Fibroblast of villous mesenchyme (primary cell): ENCODE measurements at places on chromosomes 3 and 15. TPM values are rescaled to one million over a fixed set of nuclear protein-coding genes. Genes with fewer than 3 reads are reported as not detected.
A peak's percentile ranks its signal among the peaks of the same experiment; 100 is the strongest.

Gene GALNT15
- total RNA-seq, result 4.7 and 8.4 TPM in 2 replicates

Gene SLC28A1
- not detected in 2 replicates for total RNA-seq

Gene NME9
- total RNA-seq, result under 0.01 TPM in 1 of 2 replicates, not detected in the other

Gene UACA
- total RNA-seq, result 160 TPM in 2 replicates

Gene TMEM40
- total RNA-seq, result under 0.01 TPM in 1 of 2 replicates, not detected in the other

Gene AMT
- total RNA-seq, result 1.3 and 1.7 TPM in 2 replicates

Gene C2CD4B
- not detected in 2 replicates for total RNA-seq

GRCh38 chr3:25648925-25649830, 15.5 kb downstream of the TOP2B start:
- no peak for DNase-seq

- DNase-seq, result no peak
Measured at GRCh38 chr3:172376881-172377280, 71.4 kb downstream of the GHSR start.

DNA sequence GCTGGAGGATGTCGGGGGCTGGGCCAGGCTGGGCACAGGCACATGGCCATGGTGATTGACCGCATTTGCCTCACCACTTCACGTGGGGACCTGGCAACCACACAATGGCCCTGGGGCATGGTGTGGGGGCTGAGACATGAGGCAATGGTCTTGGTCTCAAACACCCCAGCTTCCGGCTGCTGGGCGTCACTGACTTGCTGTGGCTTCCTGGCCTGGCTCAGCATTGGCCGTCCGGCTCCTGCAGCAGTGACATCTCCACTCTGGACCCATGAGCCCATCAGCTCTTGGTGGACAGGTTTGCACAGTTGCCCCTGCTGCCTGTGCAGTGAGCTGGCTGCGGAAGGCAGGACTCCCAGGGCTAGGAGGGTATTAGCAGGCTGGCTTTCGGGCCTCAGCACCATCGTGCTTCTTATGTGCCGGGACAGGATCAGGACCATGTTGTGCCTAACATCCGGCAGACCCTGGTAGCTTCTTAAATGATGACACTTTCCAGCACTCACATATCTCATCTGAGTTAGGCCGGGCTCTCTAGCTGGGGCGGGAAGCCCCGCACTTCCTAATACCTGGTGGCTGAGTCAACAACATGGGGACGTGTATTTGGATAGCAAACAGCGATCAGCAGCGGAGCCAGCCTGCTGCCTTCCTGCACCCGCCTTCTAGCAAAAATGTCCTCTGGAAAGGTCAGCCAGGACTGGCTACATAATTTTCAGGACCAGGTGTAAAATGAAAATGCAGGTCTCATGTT, 34.1 kb downstream of the ZNF710 start:
- peak; percentile 69 for DNase-seq

DNA sequence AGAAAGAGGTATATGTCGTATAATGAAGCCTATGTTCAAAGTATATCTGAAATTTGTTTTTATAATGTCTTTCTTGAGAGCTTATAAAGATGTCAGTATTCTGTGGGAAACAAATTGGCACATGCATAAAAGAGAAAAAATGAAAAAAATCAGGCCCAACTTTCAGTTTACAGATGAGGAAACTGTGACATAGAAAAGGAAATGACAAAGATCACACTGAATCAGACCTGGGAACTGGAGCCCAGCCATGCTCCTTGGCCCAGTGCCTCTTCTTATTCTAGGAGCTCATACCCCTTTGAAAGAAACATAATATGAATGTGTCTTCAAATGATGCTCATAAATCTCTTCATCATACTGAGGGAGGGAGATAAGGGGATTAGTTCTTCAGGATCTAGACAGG, 48.4 kb downstream of the TMEM44 start:
- DNase-seq, result no peak

GRCh38 chr15:35197754-35198153, 112.7 kb upstream of the NANOGP8 start:
- no peak for DNase-seq

- DNase-seq, result no peak
Measured at GRCh38 chr3:42996633-42997075, 17.5 kb downstream of the GASK1A start.

GRCh38 chr15:67731112-67731721, 94.1 kb upstream of the SKOR1 start:
- no peak for DNase-seq

GRCh38 chr15:64478863-64479262, 18.5 kb downstream of the ZNF609 start:
- DNase-seq, result peak; percentile 90

DNA sequence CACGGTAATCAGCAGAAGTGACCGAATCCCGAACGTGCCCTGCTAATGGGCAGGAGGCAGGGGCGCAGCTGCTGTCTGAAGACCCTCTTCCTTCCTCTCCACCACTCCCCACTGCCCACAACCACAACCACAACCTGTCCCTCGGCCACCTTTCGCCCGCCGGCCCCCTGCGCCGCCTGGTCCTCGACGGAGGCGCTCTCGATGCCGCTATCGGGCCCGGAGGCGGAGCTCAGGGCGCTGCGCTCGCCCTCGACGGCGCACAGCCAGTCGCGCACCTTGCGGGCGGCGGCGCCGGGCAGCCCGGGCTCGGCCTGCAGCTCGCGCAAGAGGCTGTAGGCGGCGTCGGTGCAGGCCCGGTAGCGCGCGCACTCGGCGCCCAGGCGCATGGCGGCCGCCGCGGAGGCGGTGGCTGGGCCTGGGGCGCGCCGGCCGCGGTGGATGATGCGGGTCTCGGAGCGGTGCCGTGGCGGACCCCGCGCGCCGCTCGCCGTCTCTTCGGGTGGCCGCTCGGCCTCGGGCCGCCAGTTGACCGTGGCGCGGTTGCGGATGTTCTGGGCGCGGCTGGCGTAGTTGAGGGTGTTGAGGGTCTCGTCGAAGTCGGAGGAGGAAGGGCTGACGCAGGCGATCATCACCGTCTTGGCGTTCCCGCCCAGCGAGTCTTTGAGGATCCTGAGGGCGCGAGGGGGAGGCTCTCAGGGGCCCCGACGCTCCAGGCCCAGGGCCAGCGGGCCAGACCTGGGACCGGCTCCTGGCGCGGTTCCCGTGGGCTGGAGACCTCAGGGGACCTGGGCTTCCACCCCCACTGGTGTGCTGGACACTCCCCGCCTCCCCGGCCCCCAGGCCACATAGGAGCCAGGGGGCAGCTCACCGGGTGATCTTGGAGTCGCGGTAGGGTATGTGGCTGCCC, 6.9 kb downstream of the KIF7 start:
- no peak for DNase-seq

DNA sequence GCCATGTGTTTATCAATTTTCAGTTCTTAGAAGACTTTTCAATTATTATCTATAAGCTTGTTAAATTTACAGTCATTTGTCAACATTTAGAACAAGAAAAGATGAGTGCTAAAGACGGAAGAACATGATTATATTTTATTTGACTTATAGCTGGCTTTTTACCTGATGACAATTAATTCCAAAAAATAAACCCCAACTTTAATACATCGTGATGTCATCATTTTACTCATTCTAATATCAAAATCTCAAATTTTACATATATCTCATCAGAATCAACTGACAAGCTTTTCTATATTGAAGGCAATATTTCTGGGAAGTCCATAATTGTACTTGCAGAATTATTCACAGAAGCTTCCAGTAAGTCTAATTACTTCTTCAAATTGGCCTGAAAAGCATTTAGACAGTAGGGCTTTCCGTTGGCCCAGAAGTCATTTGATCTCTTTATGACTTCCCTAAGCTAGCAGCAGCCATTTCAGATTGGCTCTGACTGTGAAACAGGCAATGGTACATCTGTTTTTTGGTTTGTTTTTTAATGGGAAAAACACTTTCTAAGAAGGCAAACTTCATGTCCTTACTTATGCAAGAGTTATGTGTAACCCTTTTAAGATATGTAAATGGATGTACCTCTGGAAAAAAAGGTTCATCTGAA, 234.7 kb upstream of the PLSCR5 start:
- no peak for DNase-seq

GRCh38 chr3:77147836-77148578, 108.1 kb downstream of the ROBO2 start:
- DNase-seq, result no peak

DNA sequence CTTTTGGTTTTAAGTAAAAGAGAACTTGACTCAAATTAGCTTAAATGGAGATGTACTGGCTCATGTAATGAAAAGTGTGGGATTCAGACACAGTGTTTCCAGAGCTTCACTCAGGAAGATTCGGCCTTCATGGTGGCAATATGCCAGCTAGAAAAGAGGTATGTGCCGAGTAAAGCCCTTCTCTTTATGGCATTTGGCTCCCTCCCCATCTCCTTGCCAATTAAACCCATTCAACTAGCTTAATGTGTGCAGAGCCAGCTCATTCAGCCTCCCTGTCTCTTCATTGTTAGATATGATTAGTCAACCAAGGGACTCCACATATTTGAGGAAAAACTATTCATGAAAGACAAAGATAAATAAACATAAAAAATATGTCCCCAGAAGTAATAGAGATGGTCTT, 15.0 kb upstream of the TRANK1 start:
- no peak for DNase-seq

- peak; percentile 49 for DNase-seq
Measured at GRCh38 chr15:63042877-63043334, 359 bp downstream of the TPM1 start.

GRCh38 chr3:38334142-38335055, 12.2 kb upstream of the XYLB start:
- DNase-seq, result peak; percentile 37

DNA sequence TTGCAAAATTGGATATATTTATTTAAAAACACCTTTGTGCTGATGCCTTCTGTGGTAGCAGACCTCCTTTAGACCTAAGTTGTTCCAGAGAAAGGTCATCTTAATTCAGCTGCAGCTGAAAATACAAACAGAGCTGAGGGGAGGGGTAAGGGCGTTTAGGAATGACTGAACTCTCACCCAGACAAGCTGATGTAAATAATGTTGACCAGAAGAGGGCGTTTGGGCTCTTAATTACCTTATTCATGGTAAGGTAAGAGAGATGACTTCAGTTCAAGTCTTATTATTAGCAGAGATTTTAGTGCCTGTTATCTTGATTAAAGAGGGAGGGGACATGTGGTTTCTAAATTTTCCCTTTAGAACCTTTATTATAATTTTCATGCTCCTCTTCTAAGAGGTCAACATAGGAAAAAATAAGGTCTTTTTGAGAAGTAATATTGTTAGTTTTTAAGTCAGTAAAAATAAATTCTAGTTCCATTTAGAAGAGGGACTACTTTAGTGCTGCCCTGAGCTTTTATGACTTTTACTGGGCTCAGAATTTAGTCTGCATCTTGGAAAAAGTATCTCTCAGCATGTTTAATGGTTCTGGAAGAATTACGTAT, 46.3 kb downstream of the GPR171 start:
- DNase-seq, result peak; percentile 58

GRCh38 chr3:30443756-30444673, 162.4 kb upstream of the TGFBR2 start:
- DNase-seq, result peak; percentile 89

- no peak for DNase-seq
Measured at GRCh38 chr15:62719316-62719715, 323.2 kb upstream of the TPM1 start.
